ENCODE measurements at places on chromosomes 11 and 22.

GRCh38 chr22:40791241-40791640, 27.9 kb downstream of the SLC25A17 start:
- DNase-seq: no peak

DNA sequence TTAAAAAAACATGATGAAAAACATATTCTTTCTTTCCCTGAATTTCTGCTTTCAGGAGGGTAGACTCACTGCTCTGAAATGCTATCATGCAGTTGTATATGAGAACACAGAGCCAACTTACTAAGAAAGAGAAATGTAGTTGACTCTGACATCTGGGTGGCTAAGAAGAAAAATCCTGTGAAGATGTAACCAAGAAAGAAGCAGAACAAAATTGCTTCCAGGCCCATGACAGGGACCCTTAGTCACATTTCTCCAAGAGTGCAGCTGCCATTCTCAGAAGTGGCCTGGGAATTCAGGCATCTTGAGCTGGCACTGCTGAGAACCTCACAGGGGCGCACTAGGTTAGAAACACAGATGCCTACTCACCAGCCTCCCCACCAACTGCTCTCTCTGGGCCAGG, 73.6 kb downstream of the RPL27A start:
- DNase-seq: no peak

GRCh38 chr11:98177925-98178324, 842.8 kb upstream of the CNTN5 start:
- DNase-seq: no peak

DNA sequence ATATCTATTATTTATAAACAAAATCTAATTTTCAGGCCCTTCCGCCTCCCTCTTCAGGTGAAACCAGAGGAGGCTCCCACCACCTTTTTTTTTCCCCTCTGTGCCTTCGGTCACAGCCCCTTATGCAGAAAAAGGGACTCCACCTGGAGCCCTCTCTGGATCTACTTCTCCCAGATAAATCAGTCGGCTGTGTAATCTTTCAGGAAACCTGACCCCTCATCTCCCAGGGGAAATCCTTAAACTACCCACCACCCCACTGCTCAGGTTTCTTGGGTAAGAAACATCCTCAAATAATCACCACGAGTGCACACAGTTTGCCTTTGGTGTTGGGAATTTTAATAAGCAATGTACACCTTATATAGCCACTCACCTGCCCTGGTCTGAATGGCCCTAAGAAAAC, 104.2 kb downstream of the NAV2 start:
- peak; percentile 52 for DNase-seq

GRCh38 chr11:86374586-86374985, at the start of gene CCDC81:
TSS of gene CCDC81 (plus strand) at chr11:86374887. CDS start at chr11:86375164, 277 bp downstream.
- no peak for DNase-seq

GRCh38 chr11:124277804-124278203, 21.6 kb downstream of the OR8G5 start:
- no peak for DNase-seq

Data from DMS79 treated with DMSO at 0.1 percent for 48 hours (cell line).